ENCODE measurements at places on chromosomes 6 and 20.

- no peak for DNase-seq
Observed at GRCh38 chr20:48056218-48056617, 270.9 kb upstream of the SULF2 start.

DNA sequence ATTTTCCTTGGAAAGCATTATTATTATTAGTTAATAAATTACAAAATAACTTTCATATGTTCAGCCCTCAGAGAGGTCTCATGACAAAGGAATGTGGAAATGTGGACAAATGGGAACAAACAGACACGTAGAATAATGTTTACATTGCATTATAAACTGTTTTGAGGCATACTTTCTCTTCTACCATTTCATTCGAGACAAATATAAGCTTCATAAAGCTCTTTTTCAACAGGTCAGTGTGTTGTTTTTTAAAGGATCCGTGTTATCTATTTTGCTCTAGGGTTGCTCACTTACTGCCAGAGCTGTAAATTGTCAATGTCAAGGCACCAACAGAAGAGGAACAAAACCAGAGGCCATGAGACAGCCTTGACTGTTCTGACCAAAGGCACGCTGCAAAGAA lies 256.8 kb downstream of the PHACTR1 start:
- DNase-seq: no peak

DNA sequence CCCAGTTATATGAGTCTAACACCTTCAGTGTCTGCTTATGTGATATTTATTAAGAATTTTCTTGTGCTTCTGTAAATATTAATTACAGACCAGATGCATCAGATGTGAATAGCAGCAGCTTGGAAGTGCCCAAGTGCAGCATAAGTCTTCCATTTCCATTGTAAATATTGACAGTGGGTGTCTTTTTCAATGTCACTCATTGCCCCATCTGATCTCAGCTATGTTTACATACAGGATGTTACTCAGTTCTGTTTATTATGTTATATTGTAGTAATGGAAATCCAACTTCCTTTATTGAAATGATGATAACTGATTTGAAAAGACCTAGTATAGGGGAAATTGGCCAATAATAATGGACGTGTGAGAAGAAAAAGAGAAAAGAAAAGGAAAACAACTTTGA lies 296.7 kb downstream of the SAMD5 start:
- no peak for DNase-seq

- no peak for DNase-seq
Observed at GRCh38 chr6:111661541-111662061, 55.9 kb upstream of the TRAF3IP2 start.

DNA sequence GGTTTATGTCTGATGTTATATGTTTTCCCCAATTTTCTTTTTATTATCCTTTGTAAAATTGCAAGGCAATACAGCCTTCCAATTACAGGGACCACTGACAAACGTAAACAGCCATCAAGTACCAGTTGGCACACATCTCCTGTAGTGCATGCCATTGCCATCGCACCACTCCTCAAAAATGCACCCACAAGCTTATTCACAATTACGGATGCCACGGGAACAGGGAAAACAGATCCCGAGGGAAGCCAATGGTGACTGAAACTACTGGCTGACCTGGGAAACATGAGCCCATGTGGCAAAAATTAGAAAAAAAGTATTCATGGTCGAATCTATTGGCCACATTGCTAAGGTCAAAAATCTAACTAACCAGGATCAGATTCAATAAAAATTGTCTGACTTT lies 395.2 kb downstream of the PAX1 start:
- DNase-seq: no peak

- DNase-seq: no peak
Observed at GRCh38 chr6:156434795-156435190, 342.4 kb upstream of the ARID1B start.

DNA sequence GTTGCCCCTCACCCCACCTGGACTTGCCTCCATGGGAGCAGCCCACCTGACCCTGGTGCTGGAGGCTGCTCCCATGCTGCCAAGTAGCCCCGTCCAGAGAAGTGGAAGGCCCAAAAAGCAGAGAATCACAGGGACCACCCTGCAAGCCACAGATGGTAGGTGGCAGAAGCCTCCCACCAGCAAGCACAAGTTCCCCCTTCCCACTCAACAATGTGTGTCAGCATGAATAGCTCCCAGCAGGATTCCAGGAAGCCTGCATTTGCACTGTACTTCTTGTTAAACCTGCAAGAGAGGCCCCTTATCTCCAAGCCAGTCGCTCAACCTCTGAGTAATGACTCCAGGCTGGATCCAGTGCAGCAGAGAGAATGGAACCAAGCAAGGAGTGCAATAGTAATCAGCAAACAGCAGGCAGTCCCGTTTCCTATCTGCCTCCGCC lies 180.8 kb upstream of the CST7 start:
- DNase-seq: no peak

GRCh38 chr20:7490288-7490687 lies 450.0 kb downstream of the HAO1 start:
- DNase-seq: no peak

DNA sequence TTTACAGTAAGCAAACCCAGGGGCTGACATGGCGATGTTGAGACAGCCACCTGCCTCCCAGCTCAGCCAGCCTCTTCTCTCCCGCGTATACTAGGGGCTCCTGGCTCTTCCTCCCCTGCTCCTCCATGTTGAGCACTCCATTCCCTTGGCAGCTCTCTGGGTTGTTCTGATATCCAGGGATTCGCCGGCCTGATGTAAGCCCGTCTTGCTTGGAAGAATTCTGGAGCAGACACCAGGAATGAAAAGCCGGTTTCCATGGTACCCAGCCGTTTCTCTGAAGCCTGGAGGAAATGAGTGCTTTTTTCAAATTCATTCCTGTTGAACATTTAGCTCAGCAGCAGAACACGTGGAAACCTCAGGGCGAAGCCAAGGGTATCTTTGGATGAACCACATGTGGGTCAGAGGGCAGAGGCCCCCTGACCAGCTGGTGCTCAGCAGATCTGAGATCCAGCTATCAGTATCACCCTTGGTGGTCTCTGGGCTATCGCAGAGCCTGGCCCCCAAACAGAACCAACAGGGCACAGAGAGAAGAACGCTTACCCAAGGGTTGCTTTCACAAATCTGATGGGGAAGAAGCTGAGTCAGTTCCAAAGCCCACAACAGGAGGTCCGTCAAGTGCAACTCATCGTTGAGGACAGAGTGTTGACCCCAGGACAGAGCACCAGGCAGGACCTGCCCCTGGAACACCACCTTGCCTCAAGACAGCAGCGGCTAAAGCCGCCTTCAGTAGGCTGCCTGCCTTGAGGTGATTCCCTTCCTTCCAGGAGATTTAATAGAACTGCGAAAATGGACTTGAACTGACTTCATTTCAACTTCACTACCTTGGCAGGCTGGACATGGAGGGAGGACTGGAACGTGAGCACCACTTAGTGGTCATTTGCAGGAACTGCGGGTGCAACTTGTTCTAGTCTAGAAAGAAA lies 96.1 kb upstream of the RIN2 start:
- no peak for DNase-seq

GRCh38 chr6:139701695-139702094 lies 327.2 kb upstream of the CITED2 start:
- no peak for DNase-seq

GRCh38 chr6:5767471-5767870 lies 239.3 kb downstream of the NRN1 start:
- DNase-seq: no peak

- DNase-seq: no peak
Observed at GRCh38 chr6:77502981-77503380, 39.7 kb upstream of the HTR1B start.

DNA sequence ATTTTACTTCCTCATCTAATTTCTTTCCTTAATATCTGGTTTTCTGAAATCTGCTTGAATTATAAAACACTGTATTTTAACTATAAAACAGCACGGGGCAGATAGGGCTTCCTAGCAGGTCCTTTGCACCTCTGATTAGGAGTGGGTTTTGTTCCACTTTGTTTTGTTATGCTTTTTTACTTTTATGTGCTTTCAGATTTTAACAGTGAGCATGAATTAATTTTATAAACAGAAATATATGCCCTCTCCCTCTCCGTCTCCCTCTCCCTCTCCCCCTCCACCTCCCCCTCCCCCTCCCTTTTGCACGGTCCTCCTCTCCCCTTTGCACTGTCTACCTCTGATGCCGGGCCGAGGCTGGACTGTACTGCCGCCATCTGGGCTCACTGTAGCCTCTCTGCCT lies 14.3 kb downstream of the GPX6 start:
- no peak for DNase-seq

DNA sequence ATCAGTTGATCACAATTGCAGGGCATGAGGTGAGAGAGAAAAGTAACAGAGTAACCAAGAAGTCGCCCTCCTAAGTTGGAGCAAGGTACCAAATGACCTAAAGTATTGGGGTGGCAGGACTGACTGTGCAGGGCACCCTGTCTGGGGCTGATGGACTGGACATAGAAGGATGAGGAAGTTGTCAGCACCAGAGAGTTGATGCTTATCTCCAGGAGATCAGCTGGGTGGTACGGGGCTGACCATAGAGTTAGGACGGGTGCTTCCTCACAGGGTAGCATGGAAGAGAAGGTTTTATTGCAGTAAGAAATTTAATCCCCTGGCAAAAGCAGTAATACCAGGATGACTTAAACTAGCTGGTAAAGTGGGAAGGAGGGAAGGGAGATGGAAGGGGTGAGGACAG lies 66.7 kb downstream of the TMEM170B start:
- DNase-seq: no peak

- DNase-seq: no peak
Observed at GRCh38 chr6:2197177-2197671, 48.2 kb downstream of the GMDS start.

DNA sequence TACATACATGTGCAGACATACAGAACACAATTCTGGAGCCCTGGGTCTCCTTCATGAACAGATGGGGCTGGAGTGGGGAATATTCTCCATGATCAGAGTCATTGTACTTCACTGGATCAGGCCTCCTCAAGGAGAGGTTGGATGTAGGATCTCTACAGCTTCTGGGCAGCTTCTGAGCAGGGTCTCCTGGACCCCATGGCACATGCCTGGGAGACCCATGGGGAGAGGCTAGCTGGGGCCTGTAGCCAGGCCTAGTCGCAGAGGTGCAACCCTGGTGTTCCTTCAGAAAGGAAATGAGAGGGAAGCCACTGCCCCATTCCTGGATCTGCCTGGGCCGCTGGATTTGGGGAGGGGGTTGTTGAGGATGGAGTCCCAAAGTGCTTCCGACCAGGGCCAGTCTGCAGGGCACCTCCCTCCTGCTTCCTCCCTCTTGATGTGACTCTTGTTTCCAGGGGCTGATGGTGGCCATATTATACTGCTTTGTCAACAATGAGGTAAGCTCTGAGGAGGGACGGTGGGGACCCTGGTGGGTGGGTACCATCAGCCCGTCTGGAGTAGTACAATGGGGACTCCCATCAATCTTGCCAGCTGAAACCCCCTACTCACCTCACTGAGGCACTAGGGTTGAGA lies 31.8 kb downstream of the GLP1R start:
- no peak for DNase-seq

- DNase-seq: no peak
Observed at GRCh38 chr6:99790679-99791078, 184.0 kb downstream of the PRDM13 start.

DNA sequence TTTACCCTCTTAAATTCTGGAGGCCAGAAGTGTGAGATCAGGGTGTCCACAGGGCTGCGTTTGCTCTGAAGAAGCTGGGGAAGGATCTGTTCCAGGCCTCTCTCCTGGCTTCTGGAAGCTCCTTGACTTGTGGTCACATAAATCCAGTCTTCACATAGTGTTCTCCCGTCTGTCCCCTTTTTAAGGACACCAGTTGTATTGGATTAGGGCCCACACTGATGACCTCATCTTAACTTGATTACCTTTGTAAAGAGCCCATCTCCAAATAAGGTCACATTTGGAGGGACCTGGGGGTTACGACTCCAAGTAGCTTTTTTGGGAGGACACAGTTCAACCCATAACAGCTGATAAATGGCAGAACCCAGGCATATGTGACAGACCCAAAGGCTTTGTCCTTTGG lies 20.0 kb upstream of the WFDC2 start:
- DNase-seq: no peak

GRCh38 chr6:108737594-108738546 lies 110.4 kb upstream of the ARMC2 start:
- DNase-seq: no peak

DNA sequence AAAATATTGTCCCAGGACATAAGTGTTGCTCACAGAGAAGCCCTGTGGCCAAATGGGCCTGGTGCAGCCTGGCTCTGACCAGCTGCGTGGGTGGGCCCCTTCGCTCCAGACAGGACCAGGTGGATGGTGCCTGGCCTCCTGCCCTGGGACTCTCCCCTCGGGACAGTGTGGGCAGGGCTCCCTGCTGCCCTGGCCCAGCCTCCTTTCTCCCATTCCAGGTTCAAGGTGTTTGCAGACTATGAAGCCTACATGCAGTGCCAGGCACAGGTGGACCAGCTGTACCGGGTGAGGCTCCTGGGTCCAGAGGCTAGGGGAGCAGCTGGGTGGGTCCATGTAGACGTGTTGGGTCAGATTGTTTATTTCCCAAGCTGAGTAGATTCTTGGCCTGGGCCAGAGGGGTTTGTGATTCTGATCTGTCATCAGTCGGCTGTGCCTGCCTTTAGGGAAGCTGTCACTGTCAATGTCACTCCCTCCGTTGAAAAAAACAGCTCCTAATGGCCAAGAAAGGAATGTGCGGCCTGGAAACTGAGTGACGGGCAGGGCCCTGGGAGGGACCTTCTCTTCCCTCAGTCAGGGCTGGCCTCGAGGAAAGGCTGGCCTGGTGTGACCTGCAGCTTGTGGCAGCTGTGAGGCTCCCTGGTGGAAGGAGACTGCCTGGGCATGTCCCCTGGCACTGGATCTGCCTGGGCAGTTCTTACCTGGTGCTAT lies 47.7 kb downstream of the PYGB start:
- DNase-seq: no peak

DNA sequence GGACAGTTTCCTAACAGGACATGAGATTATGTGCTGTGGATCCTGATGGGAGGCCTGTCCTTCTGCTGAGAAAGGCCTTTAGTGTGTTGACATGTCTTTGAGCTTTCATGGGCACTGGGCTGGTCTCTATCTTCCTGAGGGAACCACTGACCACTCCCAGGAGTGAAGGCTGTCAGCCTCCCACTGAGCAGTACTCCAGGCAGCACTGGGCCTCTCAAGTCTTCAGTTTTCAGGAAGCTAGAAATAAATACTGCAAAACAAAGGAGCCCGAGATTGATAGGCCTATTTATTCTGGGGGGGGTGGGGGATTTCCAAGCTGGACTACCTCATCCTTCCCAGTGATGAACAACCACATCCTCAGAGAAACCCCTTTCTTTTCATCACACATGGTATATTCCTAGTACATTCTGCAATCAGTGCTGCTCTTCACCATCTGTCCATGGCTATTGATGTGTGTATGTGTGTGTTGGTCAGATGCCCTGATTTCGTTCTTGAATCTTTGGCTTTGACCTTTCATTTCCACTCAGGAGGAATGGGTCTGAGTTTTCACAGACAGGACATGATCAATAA lies 180.9 kb upstream of the SPTLC3 start:
- no peak for DNase-seq

GRCh38 chr6:163983679-163984078 lies 569.2 kb downstream of the QKI start:
- no peak for DNase-seq

DNA sequence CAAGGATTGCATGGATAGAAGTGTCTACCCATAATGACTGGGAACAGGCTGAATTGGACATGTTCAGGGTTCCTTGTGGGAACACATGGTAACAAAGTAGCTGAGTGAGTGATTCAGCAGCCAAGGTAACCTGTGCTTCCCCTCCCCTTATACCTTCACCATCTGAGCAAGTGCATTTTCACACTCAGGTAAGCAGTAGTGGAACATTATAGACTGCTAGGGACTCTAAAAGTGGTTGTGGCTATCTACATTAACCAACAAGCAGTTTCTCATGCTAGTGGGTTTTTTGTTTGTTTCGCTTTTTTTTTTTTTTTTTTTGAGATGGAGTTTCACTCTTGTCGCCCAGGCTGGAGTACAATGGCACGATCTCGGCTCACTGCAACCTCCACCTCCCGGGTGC lies 41.4 kb downstream of the KIZ start:
- no peak for DNase-seq

Data from activated naive CD4-positive, alpha-beta T cell treated with anti-CD3 and anti-CD28 coated beads, Interleukin-2, amount 50 U/mL, for 72 hours (primary cell).